ENCODE measurements at places on chromosomes 3 and 15. TPM values are rescaled to one million over a fixed set of nuclear protein-coding genes. Genes with fewer than 3 reads are reported as not detected.

TM4SF4 gene
- total RNA-seq, result not detected

BUB1B gene
- total RNA-seq, result 23.8 TPM

KLHL40 gene
- 3.5 TPM for total RNA-seq

MYL3 gene
- 19.8 TPM for total RNA-seq

LRCH3 gene
- total RNA-seq, result 138 TPM

CAMKV gene
- 0.37 TPM for total RNA-seq

TMF1 gene
- total RNA-seq, result 68.4 TPM

ZDHHC19 gene
- not detected for total RNA-seq

ZNF502 gene
- 15.0 TPM for total RNA-seq

SLC24A5 gene
- 0.26 TPM for total RNA-seq

CHRFAM7A gene
- total RNA-seq, result 3.6 TPM

LTF gene
- total RNA-seq, result 3.3 TPM

MGLL gene
- 23.4 TPM for total RNA-seq

FAM219B gene
- 52.0 TPM for total RNA-seq

FAM81A gene
- 2.0 TPM for total RNA-seq

GP9 gene
- total RNA-seq, result not detected

NR1I2 gene
- 0.11 TPM for total RNA-seq

LMAN1L gene
- 0.85 TPM for total RNA-seq

KBTBD8 gene
- 3.8 TPM for total RNA-seq

FBXL22 gene
- total RNA-seq, result 26.2 TPM

FOXB1 gene
- total RNA-seq, result not detected

SLC26A6 gene
- 8.0 TPM for total RNA-seq

MFAP1 gene
- 22.4 TPM for total RNA-seq

CATSPER2 gene
- total RNA-seq, result 4.7 TPM

CCDC9B gene
- total RNA-seq, result 10.0 TPM

OIP5 gene
- 6.1 TPM for total RNA-seq

STRIT1 gene
- total RNA-seq, result 1.4 TPM

CORO2B gene
- 4.2 TPM for total RNA-seq

MCF2L2 gene
- 3.6 TPM for total RNA-seq

GOLGA6L7 gene
- not detected for total RNA-seq

SERPINI2 gene
- total RNA-seq, result 3.9 TPM

XCR1 gene
- total RNA-seq, result 1.0 TPM

TMEM158 gene
- total RNA-seq, result 1.7 TPM

OXTR gene
- 1.6 TPM for total RNA-seq

GCSAM gene
- 1.7 TPM for total RNA-seq

TMOD3 gene
- 53.8 TPM for total RNA-seq

EPHB1 gene
- total RNA-seq, result 1.6 TPM

Data from urinary bladder (tissue), 4 donors.